BJ (cell line): ENCODE measurements at places on chromosomes 5 and 9. TPM values are rescaled to one million over a fixed set of nuclear protein-coding genes. Genes with fewer than 3 reads are reported as not detected.

Gene EEIG1
- 7.3 and 26.6 TPM in 2 replicates for polyA plus RNA-seq

Gene SLC6A7
- not detected in 2 replicates for polyA plus RNA-seq

Gene ANKRD31
- 0.02 and 0.07 TPM in 2 replicates for polyA plus RNA-seq

Gene TLX3
- polyA plus RNA-seq: not detected in 2 replicates

Gene NKD2
- not detected in 2 replicates for polyA plus RNA-seq

Gene OCLN
- 0.25 and 0.71 TPM in 2 replicates for polyA plus RNA-seq

Gene C9
- polyA plus RNA-seq: not detected in 2 replicates

Gene ADRA1B
- 1.1 and 2.1 TPM in 2 replicates for polyA plus RNA-seq

Gene CAVIN4
- polyA plus RNA-seq: 0.21 and 0.28 TPM in 2 replicates

DNA sequence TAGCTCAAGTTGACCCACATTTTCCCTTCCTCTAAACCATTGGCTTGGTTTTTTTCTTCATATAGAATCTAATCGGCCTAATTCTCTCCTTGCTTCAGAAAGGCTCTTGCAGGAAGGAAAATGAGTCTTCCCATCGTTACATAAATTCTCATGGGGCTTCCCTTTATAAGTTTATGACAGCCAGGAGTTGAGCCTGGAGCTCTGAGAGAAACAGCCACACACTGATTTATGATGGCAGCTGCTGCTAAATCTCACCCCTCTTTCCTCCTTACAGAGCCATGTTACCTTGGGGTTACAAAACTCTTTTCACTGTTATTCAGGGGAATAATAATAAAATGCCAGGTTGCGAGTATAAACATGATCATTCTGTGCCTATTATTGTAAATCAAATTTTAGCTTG is 5.2 kb upstream of the RNF14 start:
- no peak for DNase-seq

DNA sequence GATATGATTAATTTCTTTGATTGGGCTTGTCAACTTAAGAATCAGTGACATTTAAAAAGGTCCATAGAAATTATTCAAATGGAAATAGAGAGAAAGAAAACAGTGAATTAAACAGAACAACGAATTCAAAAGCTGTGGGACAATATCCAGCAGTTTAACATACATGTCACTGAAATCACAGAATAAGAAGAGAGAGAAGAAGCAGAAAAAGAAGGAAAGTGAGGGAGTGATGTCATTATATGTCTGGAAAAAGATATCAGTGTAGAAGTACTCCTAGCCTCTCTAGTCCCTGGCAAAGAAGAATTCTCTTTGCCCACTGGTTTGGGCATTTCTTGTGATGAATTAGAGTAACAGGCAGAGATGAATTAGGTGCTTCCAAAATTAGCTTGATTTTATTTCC is 109.2 kb upstream of the ABCA1 start:
- DNase-seq: no peak

GRCh38 chr5:43255704-43256103 is 57.5 kb downstream of the HMGCS1 start:
- DNase-seq: no peak

- no peak for DNase-seq
Observed at GRCh38 chr9:34145165-34145564, 18.7 kb upstream of the DCAF12 start.

DNA sequence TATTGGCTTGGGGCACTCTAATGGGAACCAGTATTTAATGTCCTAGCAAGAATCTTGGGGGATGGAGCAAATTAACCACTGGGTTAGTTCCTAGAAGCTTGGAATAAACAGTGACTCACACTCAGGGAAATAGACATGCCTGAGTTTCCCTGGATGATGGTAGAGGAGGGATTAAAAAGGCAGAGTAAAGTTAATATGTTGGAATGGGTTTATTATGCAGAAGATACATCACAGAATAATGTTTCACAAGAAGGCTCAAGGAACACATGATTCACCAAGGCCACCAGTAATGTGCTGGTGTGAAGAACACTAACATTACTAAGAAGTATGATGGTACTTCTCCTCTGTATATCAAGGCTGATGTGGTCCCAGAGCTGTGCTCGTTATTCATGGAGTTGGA is 752.9 kb upstream of the SEMA6A start:
- DNase-seq: no peak

GRCh38 chr5:41509399-41510175 is 814 bp downstream of the PLCXD3 start:
- no peak for DNase-seq

DNA sequence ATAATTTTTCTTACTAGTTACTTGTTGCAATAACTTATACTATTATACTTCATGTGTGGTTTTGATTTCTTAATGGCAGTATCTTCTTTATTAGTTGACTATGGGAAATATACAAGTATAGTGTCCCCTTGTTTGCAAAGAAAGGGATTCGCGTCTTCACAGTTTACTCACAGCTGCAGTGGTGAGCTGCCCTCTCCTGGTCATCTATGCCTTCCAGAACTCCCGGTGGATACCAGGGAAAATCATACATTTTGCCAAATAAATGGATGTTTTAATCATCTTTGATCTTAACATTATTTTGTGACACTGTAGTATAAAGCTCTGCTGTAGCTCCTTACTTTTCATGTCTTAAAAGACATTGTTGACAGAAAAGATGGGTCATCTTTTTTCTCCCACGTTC is 142.0 kb downstream of the ZCCHC7 start:
- DNase-seq: no peak

GRCh38 chr9:95890594-95890993 is 15.1 kb downstream of the ERCC6L2 start:
- no peak for DNase-seq

GRCh38 chr9:12797037-12797436 is 22.2 kb downstream of the LURAP1L start:
- no peak for DNase-seq

- peak; percentile 50 for DNase-seq
Observed at GRCh38 chr5:71483355-71483754, 27.9 kb downstream of the BDP1 start.

DNA sequence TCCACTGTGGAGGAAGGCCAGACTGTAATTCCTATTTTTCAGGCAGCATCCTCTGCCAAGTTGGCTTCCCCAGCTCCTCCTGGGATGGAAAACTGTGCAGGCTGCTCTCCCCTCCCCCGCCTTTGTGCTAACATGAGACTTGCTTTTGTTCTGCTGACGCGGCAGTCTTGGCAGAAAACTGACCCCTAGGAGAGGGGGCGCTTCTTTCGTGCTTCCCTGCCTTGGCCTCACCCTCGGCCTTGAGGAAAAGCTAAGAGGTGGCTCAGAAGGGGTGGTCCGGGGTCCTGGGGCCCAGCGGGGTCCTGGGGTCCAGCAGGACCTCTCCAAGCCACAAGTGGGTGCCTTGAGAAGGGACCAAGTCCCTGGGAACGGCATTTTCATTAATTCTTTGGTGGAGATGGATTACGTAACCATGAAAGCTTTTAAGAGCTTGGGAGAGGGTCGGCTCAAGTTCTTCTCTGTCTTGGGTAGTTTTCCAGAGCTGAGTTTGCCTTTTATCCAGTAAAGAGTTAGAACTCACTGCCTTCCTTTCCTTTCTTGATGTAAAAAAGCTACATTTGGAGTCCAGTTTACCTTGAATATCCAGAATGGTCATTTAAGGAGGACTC is 51.0 kb downstream of the SH3PXD2B start:
- DNase-seq: no peak

DNA sequence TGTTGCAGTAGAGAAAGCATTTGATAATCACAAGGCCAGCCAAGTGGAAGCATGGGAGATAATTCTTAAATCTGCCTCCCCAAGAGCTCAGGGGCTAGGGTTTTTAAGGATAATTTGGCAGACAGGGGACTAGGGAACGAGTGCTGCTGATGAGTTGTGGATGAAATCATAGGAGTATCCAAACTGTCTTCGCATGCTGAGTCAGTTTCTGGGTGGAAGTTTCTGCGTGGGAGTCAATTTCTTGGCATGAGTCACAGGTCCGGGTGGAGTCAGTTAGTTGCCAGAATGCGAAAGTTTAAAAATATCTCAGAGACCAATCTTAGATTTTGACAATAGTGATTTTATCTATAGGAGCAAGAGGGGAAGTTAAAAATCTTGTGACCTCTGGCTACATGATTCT is 112.6 kb downstream of the TMC1 start:
- peak; percentile 23 for DNase-seq

DNA sequence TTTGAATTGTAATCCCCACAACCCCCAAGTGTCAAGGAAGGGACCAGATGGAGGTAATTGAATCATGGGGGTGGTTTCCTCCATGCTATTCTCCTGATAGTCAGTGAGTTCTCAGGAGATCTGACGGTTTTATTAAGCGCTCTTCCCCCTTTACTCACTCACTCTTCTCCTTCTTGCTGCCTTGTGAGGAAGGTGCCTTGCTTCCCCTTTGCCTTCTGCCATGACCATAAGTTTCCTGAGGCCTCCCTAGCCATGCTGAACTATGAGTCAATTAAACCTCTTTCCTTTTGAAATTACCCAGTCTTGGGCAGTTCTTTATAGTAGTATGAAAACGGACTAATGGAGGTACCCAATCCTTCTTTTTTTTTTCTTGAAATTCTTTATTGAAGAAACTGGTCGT is 2.2 kb upstream of the CEP120 start:
- DNase-seq: no peak

DNA sequence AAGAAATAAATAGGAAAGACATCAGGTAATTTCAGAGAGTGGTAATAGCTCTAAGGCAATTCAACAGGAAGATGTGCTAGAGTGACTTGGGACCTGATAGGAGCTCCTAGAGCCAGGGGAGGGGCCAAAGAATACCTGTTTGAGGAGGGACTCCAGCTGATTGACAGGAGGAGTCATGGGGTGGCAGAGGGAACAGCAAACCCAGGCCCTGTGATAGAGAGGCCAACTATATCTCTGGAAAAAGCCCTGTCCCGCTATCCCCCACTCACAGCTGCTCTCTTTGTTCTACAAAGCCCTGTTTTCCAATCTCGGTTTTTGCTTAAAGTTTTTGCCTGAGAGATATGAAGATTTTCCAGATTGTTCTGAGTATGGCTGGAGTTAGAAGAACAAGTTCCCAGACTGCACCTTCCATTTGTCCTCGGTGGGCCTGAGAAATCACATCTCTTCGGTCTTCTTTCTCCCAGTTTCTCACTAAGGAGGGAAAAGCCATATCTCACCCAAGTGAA is 9.0 kb upstream of the NSD1 start:
- DNase-seq: no peak

DNA sequence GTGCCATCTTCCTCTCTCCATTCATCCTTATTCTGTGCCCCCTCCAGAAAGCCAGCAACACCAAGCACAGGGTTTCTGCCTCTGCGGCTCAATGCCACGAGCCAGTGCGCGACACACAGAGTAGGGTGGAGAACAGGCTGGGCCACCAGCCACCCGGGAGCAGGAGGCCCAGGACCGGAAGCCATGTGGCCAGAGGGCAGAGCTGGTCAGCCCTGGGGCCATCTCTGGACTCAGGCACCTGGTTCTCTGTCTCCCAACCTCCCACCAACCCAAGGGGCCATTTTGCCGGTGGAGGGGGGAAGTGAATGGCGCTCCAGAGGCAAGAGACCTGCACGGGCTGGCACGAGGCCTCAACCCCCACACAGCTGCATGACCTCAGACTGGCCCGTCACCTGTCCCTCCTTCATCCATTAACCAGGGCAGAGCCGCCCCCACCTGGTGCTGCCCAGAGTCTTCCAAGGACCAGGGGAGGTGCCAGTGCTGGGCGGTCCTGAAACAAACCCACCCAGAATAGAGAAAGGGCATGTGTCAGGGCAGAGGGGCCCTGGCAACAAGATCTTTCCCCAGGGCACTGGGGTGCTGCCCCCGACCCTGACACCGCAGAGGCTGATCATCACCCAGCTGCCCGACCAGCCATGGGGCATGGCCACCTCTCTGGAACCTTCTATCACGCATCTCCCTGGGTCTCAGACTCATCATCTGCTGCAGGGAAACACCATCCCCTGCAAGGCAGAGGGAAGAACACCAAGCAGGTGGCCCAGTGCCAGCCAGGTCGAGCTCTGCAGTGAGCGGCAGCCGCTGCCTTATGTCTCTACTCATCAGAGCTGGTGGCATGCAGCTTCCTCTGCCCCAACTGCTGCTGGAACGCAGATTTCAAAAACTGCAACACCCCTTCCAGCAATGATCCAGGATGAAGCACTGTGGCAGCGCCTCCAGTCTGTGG is 11.9 kb downstream of the VAV2 start:
- DNase-seq: no peak

DNA sequence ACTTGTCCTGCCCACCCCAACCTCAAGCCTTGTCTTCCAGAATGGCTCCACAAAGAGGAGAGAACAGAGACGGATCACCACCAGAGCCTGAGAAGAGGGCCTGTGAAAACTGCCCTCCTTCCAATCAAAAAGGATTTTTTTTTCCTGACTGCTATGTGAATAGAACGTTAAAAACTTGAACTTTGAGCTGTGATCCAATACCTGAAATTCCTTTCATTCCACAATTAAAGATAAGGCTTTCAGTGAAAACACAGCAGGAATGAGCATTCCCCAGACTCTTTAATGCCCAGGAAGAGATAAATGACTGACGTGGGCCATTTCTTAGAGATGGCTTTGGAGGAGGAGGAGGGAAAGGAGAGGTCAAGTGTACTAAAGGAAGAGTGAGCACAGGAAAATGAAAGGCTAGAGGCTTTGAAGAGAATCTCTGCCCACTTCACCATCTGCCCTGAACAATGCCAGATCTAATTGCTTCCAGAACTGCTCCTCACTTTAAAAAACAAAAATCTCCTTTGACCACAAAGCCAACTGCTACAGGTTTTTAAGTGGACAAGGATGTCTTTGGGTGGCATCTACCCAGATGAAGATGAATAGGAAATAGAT is 177.9 kb upstream of the MAP3K1 start:
- no peak for DNase-seq

DNA sequence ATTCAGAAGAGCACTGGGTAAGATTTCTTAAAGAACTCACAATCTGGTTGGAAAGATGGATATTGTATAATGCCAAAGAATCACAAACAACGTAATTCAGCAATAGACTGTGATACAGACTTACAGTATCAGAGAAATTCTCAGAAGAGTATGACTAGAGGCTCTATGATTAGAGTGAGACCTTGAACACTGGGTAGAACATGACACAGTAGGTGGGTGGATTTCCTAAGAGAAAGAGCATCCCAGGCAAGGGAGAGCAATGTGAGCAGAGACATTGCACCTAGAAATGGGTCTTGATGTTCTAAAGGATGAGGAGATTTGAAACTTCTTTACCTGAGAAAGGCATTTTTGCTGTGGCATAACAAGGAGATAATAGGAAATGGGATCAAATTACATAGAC is 27.3 kb upstream of the CAST start:
- no peak for DNase-seq

DNA sequence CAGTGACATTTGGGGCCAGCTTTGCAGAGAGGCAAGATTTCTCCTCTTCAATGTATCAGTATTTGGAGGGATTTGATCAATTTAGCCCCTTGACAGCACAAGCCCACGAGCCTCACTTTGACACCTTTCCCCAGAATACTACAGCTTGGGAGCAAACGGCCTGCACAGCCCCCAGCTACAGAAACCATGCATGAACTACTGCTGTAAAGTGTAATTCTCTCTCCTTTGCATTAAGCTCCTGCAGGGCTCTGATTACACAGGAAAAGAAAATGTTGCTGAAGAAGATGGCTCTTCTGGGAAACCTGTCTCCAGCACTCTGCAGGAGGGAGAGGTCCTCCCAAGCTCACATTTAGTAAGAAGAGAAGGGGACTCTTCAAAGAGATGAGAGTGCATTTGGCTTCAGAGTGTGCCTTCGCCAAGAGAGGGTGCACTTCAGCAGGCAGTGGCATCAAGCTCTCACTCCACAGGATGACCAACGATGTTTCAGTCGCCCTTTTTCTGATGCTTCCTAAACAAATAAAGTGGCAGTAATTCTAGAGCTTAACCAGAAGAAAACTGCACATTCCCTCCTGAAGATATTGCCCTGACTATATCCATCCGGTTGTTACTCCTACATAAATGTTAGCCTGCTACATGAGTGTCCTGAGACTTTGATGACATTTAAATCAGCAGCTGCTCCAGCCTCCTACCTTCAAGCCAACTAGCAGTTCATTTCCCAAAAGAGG is 272.2 kb downstream of the AUH start:
- no peak for DNase-seq
